ENCODE measurements at places on chromosomes 6 and 20.
A peak's percentile ranks its signal among the peaks of the same experiment; 100 is the strongest.

DNA sequence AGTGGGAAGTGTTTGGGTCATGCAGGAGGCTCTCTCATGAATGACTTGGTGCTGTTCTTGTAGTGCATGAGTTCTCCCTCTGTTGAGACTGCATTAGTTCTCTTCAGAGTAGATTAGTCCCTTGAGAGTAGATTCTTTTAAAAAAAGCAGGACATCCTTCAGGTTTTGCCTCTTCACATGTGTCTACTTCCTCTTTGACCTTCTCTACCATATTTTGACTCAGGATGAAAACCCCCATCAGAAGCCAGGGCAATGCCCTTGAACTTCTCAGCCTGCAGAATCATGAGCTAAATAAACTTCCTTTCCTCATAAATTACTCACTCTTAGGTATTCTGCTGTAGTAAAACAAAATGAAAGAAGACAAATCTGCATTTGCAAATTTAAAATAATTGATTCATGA is 170.3 kb downstream of the CD109 start:
- no peak for DNase-seq

GRCh38 chr6:5671601-5672559 is 334.8 kb downstream of the NRN1 start:
- no peak for DNase-seq

DNA sequence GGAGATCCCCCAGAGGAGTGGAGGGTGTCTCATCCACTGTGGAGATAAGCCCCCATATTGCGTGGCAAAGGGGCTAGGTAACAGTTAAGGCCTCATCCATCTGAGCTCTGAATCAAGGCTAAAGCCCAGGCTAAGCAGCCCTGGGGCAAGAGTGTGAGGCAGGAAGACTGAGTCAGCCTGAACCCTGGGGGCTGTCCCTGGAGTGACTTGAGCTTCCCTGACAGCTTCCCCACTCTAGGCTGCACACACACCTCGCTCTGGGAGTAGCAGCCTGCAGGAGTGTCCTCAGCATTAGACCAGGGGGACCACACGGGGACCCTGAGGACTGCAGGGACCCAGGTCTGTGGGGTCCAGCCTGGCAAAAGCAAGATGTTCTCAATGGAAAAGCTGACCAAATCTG is 27.9 kb downstream of the UBD start:
- DNase-seq: no peak

DNA sequence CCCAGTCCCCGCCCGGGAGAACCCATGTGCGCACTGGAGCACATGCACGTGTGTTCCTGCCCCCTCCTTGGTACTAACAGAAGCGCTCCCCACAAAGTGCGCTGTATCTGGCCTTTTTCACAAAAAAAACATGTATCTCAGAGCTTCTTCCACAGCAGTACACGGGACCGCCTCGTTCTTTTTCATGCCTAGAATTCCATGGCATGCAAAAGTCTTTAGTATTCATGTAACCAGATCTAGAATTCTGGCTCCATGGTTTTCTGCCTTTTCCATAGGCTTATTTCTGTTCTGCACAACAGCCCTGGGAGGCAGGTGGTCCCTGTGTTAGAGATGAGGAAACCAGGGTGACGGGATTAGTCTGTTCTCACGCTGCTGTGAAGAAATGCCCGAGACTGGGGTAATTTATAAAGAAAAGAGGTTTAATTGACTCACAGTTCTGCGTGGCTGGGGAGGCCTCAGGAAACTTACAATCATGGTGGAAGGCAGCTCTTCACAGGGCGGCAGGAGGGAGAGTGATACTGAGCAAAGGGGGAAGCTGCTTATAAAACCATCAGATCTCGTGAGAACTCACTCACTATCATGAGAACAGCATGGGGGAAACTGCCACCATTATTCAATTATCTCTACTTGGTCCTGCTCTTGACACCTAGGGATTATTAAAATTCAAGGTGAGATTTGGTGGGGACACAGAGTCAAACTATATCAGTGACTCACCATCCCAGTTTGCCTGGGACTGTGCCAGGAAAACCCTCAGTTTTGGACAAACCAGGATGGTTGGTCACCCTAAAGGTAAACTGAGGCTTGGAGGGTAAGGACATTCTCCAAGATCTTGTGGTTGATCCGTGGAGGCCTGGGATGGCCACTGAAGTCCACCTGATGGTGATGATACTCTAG is 41.0 kb downstream of the C20orf203 start:
- DNase-seq: peak; percentile 58

DNA sequence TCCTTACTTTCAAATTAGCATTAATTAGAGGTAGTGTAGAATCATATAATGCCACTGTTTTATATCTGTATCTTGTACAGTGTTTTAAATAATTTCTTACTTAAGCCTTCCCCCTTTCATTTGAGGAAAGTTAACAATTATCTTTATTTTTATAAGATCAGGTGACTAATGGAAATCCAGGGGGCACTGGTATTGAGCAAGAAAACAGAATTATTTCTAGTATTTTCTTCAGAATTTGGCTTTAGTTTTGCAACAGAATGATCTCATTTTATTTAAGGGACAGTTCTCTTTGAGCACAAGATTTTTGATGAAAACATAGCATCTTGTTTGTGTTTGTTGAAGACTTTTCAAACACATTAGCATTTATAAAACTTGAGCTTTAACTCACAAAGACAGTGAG is 55.9 kb downstream of the RNF217 start:
- DNase-seq: no peak

DNA sequence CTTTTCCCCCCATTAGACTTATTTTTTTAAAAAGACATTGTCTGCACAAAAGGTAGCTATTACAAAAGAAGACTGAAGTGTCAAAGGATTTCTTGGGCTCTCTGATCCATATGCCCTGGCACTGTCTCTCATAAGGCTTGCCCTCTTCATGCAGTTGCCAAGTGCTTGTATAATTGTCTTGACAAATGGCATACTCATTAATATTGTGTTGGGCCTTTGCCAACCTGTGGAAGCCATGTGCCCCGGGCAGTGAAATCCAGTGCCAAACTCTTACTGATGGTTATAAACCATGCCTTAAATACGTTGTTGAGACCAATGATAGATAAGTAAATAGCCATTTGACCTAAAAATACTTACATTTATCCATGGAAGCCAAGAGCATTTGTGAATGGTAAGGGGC is 98.1 kb downstream of the FARS2 start:
- peak; percentile 35 for DNase-seq

All from NCI-H1694 treated with DMSO at 0.1 percent for 48 hours (cell line).